ENCODE measurements at places on chromosomes 12 and 14.

- DNase-seq, result no peak
Measured at GRCh38 chr12:60415351-60415750, 819.5 kb downstream of the SLC16A7 start.

DNA sequence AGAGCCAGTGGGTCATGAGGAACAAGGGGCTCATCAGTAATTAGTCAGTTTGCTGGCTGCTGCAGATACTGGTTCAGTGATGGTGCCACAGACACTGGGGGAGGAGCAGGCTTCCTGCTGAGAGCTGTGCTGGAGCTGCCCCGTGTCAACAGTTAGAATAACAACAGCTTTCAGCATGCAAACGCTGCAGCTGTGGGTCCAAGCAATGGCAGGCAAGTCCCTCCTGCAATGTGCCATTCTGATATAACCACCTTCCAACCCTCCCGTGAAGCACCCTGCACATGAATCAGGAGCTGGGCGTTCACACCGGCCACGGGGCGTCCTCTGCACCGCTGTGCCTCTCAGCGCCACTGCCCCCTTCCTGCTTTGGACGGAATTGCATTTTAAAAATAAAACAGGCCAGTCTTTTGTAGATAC, 258.4 kb upstream of the SFSWAP start:
- DNase-seq, result no peak

DNA sequence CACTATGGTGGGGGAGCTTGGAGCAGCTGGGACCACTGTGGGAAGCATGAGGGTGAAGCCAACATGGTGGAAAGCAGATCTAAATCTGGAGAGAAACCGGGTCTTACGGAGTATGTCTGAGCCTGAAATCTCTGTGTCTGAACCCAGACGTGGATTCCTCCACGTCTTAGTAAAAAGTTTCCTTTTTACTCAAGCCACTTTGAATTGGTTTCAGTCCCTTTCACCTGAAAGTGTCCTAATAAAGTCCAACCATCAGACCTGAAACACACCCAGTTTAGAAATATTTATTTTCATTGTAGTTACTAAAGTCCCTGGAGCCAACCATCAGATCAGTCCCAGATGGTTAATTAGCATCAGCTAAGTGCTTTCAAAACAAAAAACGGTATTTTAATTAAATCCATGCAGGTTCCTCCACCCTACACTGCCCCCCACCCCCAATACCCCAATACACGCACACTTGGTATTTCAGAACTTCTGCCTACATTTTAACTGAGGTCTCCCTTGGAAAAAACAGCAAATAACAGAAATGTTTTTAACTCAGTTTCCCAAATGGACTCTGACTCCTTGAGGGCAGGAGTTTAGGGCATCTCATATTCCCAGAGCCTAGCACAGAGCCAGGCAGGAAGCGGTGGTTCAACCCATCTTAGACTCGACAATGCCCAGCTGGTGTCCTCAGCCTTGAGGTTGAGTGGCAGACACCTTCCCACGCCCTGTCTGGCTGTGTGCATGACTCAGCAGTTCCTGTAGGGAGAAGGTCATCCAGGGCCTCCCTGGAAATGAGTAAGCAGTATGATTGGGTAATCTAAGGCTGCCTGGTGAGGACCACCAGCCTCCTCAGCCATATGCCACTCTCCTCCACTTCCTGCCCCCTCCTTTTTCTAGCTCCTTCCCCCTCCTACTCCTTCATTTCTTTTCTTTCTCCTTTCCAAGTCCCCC, 175.8 kb downstream of the TTC8 start:
- no peak for DNase-seq

GRCh38 chr12:109044241-109044640, 8.1 kb upstream of the USP30 start:
- no peak for DNase-seq

- DNase-seq, result no peak
Measured at GRCh38 chr14:68668531-68668930, 124.3 kb downstream of the ZFP36L1 start.

DNA sequence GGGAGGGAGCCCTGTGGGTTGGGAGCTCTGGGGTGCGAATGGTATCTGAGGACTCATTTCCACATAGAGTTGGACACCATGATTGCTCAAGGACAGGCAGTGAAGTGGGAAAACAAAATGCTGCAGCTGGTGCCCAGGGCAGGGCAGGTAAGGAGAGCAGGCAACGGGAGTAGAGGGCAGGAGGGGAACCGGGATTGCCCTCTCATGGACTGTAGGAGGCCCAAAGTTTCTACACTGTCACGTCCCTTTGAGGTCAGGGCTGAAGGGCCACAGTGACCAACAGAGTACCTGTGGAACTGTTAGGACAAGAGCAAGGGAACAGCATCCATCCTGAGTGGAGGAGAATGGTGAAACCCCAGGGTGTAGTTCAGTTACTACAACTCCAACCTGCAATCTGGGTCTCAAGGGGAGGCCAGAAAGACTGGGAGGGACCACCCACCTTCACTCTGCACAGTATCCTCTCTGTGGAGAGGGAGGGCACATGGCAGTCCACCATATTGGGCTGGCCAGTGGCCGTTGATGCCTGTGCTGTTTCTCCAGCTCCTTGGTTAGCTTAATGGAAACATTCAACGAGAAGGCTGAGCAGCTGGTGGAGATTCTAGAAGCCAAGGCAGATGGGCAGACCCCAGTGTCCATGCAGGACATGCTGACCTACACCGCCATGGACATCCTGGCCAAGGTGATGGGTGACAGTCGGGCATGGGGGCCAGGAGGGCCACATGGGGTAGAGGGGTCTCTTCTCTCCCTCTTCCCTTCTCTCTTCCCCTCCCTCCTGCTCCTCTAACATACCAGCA, 22.2 kb downstream of the CYP46A1 start:
- no peak for DNase-seq

GRCh38 chr12:66629138-66629870, 49.6 kb downstream of the GRIP1 start:
- DNase-seq, result no peak

DNA sequence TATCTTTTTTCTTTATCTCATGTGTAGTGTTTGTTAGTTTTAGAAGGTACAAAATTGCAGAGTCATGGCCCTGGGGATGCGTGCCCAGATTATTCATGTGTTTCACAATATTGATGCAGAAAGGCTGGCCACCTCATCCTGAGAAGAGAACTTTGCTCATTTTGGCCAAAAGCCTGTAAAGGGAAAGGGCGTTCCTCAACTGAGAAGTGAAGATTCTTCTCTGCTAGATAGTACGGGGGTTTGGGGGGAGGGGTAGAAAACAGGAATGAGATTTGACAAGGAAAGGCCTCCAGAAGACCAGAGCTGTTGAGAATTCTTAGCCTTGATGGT, 1.7 kb downstream of the MGST1 start:
- DNase-seq, result no peak

DNA sequence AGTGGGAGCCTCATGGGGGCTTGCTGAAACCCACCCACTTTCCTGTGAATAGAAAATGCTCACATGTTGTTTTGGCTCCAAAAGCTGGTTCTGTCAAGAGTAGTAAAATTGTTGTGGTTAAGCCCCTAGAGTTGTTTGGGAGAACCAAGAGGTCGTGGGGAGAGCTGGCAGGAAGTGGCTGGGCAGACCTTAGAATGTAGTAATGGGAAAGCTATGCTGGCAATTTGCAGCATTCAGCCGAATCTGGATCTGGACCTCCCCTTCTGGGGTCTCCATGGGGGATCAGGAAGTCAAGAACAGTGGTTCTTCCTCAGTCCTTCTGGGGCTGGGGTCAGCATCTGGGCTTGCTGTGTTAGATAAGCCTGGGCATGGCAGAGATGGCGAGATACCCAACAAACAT, 150.6 kb upstream of the TBX3 start:
- DNase-seq, result no peak

GRCh38 chr12:130639476-130640424, 76.3 kb downstream of the RIMBP2 start:
- no peak for DNase-seq

DNA sequence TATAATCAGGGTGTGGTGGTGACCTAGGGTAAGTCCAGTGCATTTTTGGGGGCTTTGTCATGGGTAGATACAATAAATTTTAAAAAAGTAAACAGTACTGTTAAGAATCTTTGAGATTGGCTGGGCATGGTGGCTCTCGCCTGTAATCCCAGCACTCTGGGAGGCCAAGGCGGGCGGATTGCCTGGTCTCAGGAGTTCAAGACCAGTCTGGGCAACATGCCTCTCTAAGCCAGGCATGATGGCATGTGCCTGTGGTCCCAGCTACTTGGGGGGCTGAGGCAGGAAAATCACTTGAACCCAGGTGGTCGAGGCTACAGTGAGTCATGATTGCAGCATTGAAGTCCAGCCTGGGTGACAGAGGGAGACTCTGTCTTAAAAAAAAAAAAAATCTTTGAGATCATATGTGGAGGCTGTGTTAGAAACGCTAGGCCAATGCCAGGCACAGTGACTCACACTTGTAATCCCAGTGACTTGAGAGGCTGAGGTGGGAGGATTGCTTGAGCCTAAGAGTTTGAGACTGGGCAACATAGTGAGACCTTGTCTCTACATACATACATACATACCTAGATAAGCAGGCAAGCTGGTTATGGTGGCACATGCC, 67.7 kb downstream of the PRKCH start:
- DNase-seq, result no peak

DNA sequence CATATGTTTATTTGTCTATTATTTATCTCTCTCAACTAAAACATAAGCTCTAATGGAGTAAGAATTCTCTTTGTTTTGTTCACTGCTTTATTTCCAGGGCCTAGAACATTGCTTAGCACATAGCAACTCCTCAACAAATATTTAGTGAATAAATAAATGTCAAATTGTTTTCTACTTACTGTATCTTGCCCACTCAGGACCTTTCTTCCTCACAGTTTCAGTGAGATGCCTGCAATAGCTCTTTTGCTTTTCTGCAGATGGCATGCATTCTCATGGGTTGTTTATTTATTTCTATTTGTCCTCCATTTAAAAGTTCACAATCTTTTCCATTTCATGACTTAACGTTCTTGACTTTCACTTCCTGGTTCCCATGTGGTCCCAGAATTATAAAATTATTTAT, 94.9 kb upstream of the TTC7B start:
- DNase-seq, result no peak

DNA sequence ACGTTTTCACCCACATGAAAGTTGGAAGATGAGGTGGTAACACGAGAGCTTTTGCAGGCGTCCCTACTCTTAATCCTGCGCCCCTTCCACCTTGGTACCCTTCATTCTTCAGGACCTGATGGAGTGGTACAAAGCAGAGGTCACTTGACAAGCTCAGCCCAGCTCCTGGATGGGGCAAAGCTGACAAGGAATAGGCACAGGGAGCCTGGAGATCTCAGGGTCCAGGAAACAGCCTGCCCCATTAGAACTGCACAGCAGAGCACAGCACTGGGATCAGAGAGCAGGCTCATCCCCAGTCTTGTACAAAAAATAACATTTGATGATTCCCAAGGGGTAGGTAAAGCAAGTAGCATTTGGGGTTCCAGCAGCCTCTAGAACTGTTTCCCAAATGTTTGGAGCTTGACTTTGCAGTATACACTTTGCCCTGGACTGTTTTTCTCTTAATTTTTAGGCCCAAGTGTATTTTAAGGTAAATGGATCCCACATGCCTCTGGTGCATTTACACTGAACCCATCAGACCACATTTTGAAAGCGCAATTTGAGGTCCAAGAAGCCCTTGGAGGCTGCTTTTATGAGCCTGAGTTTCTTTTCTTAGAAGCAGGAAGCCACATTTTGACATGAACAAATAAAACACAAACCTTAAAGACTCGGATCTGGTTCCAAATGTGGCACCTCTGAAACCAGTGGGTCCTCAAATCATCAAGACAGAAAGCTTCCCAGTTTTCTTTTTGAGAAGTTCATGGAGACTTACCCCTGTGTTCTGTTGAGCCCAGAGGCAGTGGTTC, 633 bp downstream of the TC2N start:
- DNase-seq, result no peak
